Peyer's patch (tissue), 4 donors: ENCODE measurements at places on chromosomes 7 and 10.
A peak's percentile ranks its signal among the peaks of the same experiment; 100 is the strongest.

DNA sequence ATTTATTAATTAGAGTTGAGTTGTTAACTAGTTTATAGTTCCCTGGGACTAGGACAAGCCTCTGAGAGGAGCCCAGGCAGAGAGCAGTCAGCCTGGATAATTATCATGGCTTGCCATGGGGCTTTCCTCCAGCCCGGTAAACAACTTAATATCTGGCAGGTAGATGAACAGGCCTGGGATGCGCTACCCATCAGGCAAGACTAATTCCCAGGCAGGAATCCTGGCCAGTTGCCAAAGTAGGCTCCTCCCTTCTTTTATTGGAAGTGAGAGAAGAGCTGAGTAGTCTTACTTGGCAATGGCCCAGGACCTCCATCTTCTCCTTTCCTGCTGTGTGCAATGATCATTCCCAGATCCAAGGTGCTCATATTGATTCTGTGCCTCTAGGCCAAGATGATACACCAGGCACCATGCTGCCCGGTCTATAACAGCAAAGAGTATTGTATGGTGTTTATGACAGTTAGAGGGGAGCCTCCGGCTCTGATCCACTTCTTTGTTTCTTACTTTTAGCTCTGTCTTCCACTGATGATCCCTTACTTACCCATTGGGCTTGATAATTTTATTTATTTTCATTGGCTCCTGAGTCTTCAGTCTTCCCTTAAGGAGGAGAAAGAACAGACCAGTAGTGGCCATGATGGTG, 408.7 kb downstream of the REEP3 start:
- H3K36me3 ChIP-seq: no peaks in the 10 kb centered on the region
- no peaks in the 10 kb centered on the region for H3K27me3 ChIP-seq
- no peak overlapping the region for H3K4me3 ChIP-seq

DNA sequence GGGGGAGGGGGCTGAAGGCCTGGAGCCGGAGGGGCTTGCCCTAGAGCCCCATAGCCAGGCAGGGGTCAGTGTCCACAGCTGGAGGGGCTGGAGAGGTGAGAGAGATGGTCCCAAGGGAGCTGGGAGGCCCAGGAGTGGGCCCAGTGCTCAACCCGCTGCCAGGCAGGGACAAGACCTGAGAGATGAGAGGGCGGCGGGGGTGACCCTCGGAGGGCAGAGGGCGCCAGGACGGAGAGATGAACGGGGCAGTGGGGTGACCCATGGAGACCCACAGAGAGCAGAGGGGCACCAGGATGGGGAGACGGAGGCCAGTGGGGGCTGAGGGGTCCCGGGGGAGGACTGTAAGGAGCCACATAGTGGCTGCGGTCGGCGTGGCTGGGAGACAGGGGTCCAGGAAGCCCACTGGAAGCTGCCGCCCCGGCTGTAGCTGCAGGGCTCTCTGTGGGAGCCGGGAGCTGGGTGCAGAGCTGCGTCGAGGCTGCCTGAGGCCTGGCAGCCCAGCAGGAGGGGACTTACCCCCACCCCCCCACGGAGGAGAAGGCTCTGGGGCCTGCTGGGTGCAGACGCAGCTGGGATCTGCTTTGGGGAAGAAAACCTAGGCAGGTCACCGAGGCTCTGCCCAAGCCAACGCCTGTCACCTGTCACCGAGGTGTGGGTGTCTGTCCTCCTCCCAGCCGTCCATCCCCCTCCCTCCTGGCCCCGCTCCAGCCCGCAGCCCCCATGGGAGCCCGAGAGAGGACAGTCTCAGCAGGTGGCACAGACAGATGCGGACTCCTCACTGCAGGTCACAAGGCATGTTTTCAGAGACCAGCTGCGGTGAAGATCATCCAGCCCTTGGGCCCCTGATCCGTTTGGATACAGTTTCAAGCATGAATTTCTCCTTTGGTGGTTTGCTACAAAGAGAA, 25.1 kb downstream of the PWWP2B start:
- H3K4me3 ChIP-seq: no peak overlapping the region
- peaks cover 39% of the 10 kb centered on the region for H3K4me1 ChIP-seq
- no peaks in the 10 kb centered on the region for H3K36me3 ChIP-seq
- DNase-seq: peak; percentile 91
- no peaks in the 10 kb centered on the region for H3K27me3 ChIP-seq

GRCh38 chr10:31142026-31142425, 110.4 kb upstream of the ZNF438 start:
- no peaks in the 10 kb centered on the region for H3K36me3 ChIP-seq
- DNase-seq: no peak
- H3K27me3 ChIP-seq: no peaks in the 10 kb centered on the region
- H3K4me3 ChIP-seq: no peak overlapping the region
- H3K4me1 ChIP-seq: no peaks in the 10 kb centered on the region

GRCh38 chr10:92846854-92847201, 1.5 kb upstream of the EXOC6 start:
- H3K36me3 ChIP-seq: no peaks in the 10 kb centered on the region
- H3K27ac ChIP-seq: no peak overlapping the region
- no peaks in the 10 kb centered on the region for H3K4me1 ChIP-seq
- no peaks in the 10 kb centered on the region for H3K27me3 ChIP-seq

DNA sequence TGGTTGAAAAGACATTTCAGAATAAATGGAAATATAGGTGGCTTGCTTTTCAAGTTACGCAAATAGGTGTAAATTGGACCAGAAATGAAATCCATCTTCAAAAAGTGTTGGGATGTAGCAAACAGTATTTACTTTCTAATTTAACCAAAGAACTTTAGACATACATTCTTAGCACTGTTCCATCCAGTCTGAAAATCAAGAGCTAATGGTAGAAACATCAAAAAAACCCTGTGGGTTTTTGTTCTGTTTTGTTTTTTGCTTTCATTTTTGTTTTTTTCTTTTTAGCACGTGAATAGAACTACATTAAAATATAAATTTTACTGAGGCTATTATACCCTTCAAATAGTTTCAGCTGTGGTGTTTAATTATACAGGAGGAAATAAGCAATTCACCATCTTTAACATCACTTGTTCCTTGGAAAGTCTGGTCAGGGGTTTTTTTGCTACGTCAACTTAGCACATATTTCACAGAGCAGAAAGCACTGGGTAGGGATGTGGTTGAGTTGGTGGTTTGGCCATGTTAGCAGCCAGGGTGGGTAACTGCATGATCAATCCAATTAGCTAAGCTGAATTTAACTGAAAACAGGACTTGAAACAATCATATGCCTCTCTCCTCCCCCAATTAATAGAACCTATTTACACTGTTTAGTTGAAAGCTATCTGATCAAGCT, 275.4 kb upstream of the PFKP start:
- H3K27ac ChIP-seq: no peak overlapping the region
- H3K27me3 ChIP-seq: no peaks in the 10 kb centered on the region
- H3K4me3 ChIP-seq: no peak overlapping the region
- H3K36me3 ChIP-seq: no peaks in the 10 kb centered on the region
- DNase-seq: no peak
- H3K4me1 ChIP-seq: no peaks in the 10 kb centered on the region

- no peaks in the 10 kb centered on the region for H3K36me3 ChIP-seq
- DNase-seq: peak; percentile 69
- peaks cover 4% of the 10 kb centered on the region for H3K4me1 ChIP-seq
- H3K27me3 ChIP-seq: no peaks in the 10 kb centered on the region
- no peak overlapping the region for H3K27ac ChIP-seq
- H3K4me3 ChIP-seq: no peak overlapping the region
These were observed 35.4 kb downstream of the TRIL start for GRCh38 chr7:28922624-28923331.

- H3K27me3 ChIP-seq: no peaks in the 10 kb centered on the region
- no peak overlapping the region for H3K4me3 ChIP-seq
- H3K36me3 ChIP-seq: no peaks in the 10 kb centered on the region
- no peak overlapping the region for H3K27ac ChIP-seq
- no peak for DNase-seq
These were observed 3.0 kb downstream of the PI4K2A start for GRCh38 chr10:97643441-97643985.

- no peaks in the 10 kb centered on the region for H3K27me3 ChIP-seq
- no peaks in the 10 kb centered on the region for H3K36me3 ChIP-seq
- H3K27ac ChIP-seq: no peak overlapping the region
- DNase-seq: peak; percentile 36
These were observed 140.0 kb downstream of the GRK5 start for GRCh38 chr10:119347181-119347974.

- H3K27ac ChIP-seq: no peak overlapping the region
- H3K4me3 ChIP-seq: no peak overlapping the region
- no peak for DNase-seq
- H3K4me1 ChIP-seq: no peaks in the 10 kb centered on the region
- no peaks in the 10 kb centered on the region for H3K36me3 ChIP-seq
These were observed 22.8 kb downstream of the VPS26A start for GRCh38 chr10:69146759-69147158.

GRCh38 chr10:125086691-125087090, 73.7 kb downstream of the CTBP2 start:
- H3K4me3 ChIP-seq: no peak overlapping the region
- DNase-seq: no peak
- no peaks in the 10 kb centered on the region for H3K27me3 ChIP-seq
- H3K36me3 ChIP-seq: no peaks in the 10 kb centered on the region
- H3K4me1 ChIP-seq: no peaks in the 10 kb centered on the region

GRCh38 chr10:88243202-88243744, 339.8 kb downstream of the RNLS start:
- peak overlapping the region; percentile 5 for H3K27ac ChIP-seq
- DNase-seq: no peak
- no peaks in the 10 kb centered on the region for H3K4me1 ChIP-seq
- H3K36me3 ChIP-seq: no peaks in the 10 kb centered on the region

DNA sequence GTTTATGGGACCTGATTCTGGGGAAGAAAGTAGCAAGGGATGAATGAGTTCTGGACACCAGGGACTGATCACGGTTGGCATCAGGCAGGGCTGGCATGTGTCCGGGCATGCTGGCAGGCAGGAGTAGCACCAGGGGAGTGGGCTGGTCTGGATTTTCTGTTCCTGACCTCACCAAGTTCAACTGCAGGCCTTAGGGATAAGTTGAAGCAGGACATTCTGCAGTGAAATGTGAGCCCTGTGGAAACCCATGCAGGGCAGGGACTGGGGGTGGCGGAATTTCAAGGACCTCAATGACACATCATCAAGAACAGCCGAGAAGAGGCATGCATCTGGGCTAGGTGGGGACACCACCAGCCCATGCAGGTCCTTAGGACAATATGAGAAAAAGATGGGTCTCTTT, 80.2 kb upstream of the ADAM12 start:
- no peak overlapping the region for H3K27ac ChIP-seq
- no peaks in the 10 kb centered on the region for H3K36me3 ChIP-seq
- DNase-seq: no peak
- no peak overlapping the region for H3K4me3 ChIP-seq
- no peaks in the 10 kb centered on the region for H3K27me3 ChIP-seq
- no peaks in the 10 kb centered on the region for H3K4me1 ChIP-seq

DNA sequence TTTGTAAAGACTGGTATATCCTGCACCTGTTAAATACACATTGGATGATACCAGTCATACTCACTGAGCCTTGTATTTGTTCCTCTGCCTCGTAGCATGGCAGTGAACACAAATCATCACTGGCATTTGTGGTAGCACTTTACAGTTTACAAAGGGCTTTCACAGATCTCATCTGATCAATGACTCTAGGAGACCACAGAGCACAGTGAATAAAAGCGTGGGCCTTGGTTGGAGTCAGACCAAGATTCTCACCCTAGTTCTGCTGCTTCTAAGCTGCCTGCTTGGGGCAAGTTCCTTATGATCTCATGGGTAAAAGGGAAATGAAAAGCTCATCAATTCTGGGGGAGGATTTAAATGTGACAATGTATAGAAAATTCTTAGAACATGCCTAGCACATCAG, 129.9 kb upstream of the AGK start:
- H3K4me3 ChIP-seq: no peak overlapping the region
- H3K27ac ChIP-seq: no peak overlapping the region
- no peak for DNase-seq
- no peaks in the 10 kb centered on the region for H3K27me3 ChIP-seq
- no peaks in the 10 kb centered on the region for H3K4me1 ChIP-seq

DNA sequence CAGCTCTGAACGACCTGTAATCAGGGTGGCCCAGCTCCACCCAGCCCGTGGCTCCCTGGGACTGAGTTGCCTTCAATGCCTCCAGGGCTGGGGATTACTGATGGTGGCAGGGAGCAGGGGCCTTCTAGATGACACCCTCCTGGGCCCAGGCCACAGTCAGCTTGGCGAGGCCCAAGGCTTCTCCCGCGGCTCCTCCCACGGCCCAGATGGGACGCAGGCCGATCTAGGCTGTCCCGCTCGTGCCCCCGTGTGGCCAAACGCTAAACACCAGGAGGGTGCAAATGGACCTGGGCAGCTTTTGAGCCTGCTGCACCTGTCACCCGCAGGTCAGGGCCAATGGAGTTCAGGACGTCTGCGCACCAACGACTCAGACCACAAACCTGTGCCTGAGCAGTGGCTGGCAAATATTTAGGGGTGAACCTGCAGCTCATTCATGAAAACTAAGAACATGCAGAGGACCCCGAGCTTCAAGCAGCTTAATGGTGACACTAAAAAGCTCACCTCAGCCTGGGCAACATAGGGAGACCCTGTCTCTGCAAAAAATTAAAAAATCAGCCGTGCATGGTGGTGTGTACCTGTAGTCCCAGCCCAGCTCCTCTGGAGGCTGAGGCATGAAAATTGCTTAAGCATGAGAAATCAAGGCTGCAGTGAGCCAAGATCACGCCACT, 43.2 kb downstream of the ASB13 start:
- no peak overlapping the region for H3K4me3 ChIP-seq
- no peaks in the 10 kb centered on the region for H3K36me3 ChIP-seq
- H3K27ac ChIP-seq: no peak overlapping the region
- peak; percentile 95 for DNase-seq
- no peaks in the 10 kb centered on the region for H3K4me1 ChIP-seq

- H3K36me3 ChIP-seq: no peaks in the 10 kb centered on the region
- no peaks in the 10 kb centered on the region for H3K4me1 ChIP-seq
- no peak overlapping the region for H3K4me3 ChIP-seq
- no peak for DNase-seq
- no peaks in the 10 kb centered on the region for H3K27me3 ChIP-seq
- no peak overlapping the region for H3K27ac ChIP-seq
These were observed 609.6 kb downstream of the PARD3 start for GRCh38 chr10:34205452-34205851.

- H3K27me3 ChIP-seq: no peaks in the 10 kb centered on the region
- H3K4me1 ChIP-seq: no peaks in the 10 kb centered on the region
- H3K4me3 ChIP-seq: no peak overlapping the region
- H3K27ac ChIP-seq: peak overlapping the region; percentile 79
- H3K36me3 ChIP-seq: no peaks in the 10 kb centered on the region
These were observed 39.4 kb upstream of the GDF10 start for GRCh38 chr10:47260505-47261111.

DNA sequence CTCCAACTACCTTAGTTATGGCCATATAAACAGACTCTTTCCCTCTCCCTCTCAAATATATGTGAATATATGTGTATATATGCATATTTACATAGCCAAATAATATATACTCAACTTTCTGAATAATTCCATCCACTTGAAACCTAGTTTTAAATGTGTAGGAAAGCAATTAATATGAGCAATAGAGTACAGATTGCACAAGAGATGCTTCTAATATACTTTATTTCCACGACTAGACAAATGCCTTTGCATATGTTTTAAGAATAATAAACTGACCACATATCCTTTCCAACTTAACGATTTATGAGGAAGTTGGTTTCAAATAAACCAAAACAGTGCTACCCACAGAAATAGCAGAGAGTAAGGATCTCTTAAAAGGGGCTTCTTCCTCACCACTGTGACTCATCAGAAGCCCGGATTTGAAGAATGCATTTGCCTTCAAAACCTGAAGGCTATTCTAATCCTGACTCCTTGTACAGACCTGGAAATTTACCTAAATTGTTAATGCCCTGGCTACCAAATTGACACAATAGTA, 266.3 kb downstream of the AHR start:
- no peaks in the 10 kb centered on the region for H3K27me3 ChIP-seq
- no peaks in the 10 kb centered on the region for H3K36me3 ChIP-seq
- DNase-seq: no peak
- no peak overlapping the region for H3K4me3 ChIP-seq
- no peaks in the 10 kb centered on the region for H3K4me1 ChIP-seq
- no peak overlapping the region for H3K27ac ChIP-seq

- H3K27me3 ChIP-seq: no peaks in the 10 kb centered on the region
- no peak for DNase-seq
- H3K27ac ChIP-seq: no peak overlapping the region
- H3K4me3 ChIP-seq: no peak overlapping the region
These were observed 136.1 kb downstream of the ELMO1 start for GRCh38 chr7:37312608-37313007.
